Activated CD4-positive, alpha-beta T cell treated with anti-CD3 and anti-CD28 coated beads, Interleukin-2, amount 50 U/mL, for 48 hours (primary cell): ENCODE measurements at places on chromosomes 7 and 10.

DNA sequence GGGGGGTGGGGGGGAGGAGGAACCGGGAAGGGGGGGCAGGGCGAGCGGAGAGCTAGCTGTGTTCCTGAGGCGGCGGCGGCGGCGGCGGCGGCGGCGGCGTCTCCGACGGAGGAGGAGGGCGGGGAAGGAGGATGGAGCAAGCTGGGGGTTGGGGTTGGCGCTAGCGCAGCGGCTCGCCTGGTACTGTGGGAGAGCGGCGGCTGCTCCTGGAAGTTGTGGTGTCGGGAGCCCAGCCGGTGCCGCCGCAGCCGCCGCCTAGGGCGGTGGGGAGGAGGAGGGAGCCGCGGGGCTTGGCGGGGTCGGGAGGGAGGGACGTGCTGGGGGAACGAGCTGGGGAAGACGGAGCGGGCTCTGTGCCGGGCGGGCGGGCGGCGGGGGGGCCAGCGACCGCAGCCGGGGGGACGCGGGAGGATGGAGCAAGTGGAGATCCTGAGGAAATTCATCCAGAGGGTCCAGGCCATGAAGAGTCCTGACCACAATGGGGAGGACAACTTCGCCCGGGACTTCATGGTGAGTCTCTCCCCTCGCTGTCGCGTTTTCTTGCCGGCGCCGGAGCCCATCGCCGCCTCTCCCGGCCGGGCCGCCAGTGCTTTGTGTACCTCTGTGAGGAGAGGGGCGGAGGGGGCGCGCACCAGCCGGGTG is at the start of gene PTPN12:
TSS of gene PTPN12 (plus strand) at position 160 of the 642 bp plus-strand sequence. CDS start at position 412, 252 bp downstream.
- peak; percentile 54 for DNase-seq

DNA sequence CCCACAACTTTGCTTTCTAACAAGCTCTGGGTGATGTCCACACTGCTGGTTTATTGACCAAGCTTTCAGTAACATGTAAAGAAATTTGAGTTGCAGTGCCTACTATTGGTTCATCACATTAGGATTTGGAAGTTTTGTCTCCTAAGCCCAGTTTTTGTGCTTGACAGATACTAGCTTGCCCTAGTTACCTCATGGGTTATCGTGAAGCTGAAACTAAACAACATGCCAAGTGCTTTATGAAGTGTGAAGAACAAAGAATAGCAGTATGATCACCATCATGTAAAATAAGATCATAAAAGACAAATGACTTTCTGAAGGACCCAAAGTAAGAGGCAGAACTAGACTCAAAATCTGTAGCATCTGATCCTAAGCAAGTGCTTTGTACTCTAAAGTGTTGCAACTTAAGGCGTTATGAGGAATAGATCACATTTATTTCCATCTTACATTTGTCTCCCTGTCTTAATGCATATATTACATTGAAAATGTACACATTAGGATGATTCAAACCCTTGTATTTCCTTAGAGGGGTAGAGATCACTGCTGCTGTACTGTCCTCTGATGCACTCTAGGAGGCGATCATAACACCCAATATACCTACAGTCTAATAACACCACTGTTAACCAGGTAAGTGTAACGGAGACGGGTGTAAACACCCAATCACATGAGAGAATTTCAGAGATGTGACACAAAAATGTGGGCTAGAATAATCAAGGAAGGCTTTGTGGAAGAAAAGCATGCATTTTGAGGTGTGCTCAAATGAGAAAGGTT is 71.3 kb downstream of the NRCAM start:
- DNase-seq, result no peak

DNA sequence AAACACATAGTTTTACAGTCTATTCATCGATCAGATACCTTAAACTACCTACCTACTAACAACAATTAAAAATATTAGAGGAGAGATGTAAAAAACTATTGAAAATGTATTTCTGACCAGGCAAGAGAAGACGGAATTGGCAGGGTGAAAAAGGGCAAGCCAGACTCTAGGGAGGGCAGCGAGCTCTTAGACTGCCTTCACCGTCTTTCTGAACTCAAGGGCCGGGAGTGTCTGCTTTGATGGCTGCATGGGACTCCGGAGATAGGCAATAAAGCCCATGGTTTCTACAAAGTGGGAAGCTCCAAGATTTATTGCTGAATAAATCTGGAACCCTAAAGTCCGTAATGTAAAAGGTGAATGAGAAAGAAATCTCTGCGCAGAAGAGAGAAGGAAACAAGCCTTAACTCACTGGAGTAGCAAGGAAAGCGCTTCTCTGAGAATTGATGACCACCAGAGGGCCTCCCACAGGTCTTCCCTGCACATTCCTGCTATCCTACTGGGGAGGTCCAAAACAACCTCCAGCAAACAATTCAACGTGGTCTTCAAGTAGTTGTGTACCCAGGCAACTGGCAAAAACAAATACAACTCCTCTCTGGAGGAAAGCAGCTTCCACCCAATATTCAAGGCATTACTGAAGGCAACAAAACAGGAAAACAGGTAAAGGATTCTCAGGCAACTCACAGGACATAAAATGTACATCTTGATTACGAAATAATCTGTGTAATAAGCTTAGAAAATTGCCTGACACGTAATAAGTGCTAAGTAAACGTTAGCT is 181.3 kb downstream of the SDK1 start:
- no peak for DNase-seq

- DNase-seq, result no peak
Measured at GRCh38 chr10:112203328-112204076, 19.9 kb upstream of the GPAM start.

DNA sequence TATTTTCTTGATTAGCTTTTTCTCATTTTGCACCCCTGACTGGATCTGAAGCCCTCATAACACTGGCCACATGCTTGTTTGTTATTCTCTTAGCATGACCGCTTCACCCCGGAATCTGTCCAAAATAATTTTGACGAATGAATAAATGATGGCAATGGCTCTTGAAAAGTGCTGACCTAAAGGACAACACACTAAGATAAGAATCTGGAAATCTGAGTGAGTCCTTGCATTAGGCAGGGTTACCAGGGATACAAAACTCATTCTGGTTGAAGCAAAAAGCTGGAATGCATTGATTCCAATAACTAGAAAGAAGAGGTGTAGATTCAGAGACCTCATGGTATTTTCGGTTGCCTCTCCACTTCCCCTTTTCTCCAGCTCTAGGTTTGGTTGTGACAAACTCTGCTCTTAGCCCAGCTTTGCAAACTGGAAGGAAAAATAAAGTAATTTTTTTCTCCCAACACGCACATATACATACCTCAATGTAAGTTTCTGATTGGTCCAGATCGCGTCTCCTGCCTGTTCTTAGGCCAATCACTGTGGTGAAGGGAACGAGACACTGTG is 157.4 kb downstream of the SKIDA1 start:
- DNase-seq, result no peak

GRCh38 chr10:28217848-28218247 is 85.0 kb downstream of the MPP7 start:
- peak; percentile 14 for DNase-seq

- DNase-seq, result no peak
Measured at GRCh38 chr10:133009218-133009950, 67.0 kb upstream of the CFAP46 start.

- DNase-seq, result peak; percentile 32
Measured at GRCh38 chr10:14838582-14839304, 637 bp downstream of the HSPA14 start.

DNA sequence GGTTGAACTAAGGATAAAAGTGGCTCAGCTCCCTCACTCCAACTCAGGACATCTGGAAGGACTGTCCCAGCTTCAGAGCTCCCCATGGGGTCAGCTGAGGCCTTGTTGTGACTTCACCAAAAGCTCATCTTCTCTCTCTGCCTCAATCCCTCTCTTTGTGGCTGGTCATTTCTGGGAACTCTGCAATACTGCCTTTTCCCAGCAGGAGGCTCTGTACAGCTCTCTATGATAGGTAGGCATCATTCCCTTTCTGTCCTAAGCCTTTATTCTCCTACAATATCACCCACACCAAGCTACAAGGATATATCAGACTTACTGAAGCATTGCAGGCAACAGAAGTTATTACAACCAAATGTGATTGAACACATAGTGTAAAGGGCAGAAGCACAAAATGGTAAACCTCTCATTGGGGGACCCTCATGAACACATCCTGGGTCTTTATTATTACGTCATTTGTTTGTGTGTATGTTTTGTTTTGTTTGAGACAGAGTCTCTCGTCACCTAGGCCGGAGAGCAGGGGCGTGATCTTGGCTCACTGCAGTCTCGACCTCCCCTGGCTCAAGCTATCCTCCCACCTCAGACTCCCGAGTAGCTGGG is 36.7 kb upstream of the PRPS1L1 start:
- peak; percentile 18 for DNase-seq

GRCh38 chr7:96589038-96589437 is 120.6 kb downstream of the SEM1 start:
- no peak for DNase-seq

DNA sequence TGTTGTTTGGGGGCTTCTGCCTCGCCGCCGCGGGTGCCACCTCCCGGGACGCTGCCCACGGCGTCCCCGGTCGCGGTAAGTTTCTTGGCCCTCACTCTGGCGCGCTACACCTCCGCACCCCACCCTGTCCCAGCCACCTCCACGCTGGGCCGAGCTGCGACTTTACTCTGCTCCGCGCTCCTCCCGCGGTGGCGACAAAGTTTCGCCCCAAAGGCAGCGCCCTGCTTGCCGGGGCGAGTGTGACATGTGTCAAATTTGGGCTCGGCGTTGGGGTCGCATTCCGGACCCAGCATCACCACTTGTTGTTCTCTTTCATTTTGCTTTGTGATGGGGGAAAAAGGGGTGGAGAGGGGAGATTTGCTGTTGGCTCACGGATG is 167.7 kb upstream of the PPP1R3A start:
- no peak for DNase-seq

- DNase-seq, result peak; percentile 37
Measured at GRCh38 chr7:117010375-117011133, 57.3 kb downstream of the ST7 start.

DNA sequence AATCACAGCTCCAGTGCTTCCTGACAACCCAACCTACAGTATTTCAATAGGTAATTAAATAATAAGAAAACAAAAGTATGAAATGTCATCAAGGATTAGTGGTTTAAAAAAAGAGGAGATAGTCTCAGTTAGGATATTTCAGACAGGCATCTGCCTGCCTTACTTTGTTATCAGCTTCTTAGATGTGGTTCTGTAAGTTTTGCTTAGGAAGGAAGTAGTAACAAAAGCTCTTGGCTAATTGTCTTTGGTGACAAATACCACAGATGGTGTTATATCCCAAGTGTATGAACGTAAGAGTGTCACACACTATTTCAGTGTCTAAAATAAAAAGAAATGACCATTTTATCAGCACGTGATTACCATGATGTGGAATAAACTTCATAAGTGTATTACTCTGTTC is 9.8 kb upstream of the ACTA2 start:
- no peak for DNase-seq

DNA sequence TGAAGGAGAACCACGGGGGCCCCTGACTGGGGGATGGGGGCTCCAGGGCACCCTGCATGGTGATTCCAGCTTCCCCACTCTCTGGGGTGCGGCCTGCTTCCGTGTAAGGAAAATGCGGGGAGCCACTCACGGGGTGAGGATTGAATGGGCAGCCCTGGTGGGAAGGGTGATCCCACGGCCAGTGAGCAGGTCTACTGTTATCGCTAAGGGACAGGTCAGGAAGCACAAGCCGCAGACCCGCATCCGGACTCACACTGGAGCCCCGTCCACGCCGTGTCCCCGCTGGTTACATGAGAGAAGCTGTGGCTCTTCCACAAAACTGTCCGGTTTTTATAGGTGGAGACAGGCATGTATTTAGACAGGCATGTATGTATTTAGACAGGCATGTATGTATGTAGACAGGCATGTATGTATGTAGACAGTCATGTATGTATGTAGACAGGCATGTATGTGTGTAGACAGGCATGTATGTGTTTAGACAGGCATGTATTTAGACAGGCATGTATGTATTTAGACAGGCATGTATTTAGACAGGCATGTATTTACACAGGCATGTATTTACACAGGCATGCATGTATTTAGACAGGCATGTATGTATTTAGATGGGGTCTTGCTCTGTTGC is 5.7 kb downstream of the PSMG3 start:
- DNase-seq, result no peak

DNA sequence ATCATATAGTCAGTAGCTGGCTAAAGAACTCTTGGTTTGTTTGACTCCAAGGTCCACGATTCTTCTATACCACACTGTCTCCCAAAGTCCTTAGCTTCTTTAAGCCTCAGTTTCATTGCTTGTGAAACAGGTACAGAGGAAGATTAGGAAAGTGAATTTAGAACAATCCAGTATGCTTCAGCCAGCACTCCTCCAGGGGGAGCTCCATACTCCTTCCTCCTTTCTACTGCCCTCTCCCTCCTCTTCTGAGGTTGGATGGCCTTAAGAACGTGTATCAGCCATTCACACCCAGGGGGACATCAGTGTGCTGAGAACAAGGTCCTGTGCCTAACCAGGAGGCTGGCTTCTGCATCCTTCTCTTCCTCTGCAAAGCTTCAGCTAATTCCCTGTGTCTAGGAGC is 54.8 kb upstream of the CALD1 start:
- peak; percentile 18 for DNase-seq

DNA sequence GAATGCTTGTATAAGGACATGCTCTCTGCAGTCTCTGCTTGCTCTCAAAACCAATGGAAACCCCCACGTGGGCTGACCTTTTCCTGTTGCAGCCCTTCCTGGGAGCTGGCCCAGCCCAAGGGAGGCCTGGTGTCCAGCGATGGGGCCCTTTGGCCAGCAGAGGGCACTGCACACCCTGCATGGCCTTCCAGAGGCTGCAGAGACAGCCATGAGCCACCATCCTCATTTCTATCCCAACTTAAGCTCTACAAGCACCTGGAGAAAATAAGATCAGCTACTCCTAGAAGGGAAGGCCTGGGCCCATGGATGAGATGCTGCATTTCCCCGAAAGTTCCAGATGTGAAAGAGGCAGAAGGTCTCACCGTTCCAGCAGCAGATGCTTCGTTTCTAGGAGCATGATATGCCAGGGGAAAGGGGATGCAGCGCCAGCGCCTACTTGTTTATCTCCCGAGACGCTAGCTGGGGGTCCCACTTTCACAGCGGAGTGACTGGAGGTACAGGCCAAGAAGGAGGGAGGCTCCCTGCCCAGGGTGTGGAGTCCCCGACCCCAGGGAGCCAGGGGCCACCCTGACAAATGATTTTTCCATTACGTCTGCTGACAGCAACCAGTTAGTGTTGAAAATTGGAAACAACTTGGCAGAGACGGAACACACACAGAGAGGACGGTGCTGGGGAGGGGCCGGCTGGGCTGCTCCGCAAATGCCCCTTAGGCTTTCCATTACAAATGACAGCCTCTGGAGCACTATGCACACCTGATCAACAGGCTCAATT is 106.4 kb downstream of the ZRANB1 start:
- DNase-seq, result peak; percentile 78

DNA sequence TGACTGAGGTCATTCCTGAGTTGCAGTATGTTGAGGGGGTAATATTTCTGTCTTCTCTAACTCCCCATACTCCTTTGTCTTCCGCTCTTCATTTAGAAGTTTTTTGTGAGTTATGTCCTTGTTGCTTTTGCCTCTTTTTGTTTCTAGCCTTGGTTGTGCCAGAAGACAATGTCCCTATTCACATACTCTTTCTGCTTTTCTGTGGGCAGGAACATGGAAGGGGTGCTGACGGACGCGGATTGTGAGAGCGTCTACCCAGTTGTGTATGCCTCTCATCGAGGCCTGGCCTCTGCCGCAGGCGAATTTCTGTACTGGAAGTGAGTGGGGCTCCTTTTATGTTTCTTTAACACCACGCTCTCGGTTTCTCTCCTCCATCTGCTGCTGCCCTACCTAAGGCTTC is 20.5 kb downstream of the STAG3 start:
- no peak for DNase-seq

- DNase-seq, result no peak
Measured at GRCh38 chr10:72814099-72814790, 79.3 kb upstream of the OIT3 start.

GRCh38 chr7:157508477-157508881 is 171.7 kb downstream of the DNAJB6 start:
- no peak for DNase-seq

GRCh38 chr10:110717781-110718589 is 73.8 kb downstream of the RBM20 start:
- DNase-seq, result no peak
